ENCODE measurements at places on chromosomes 5 and 9. TPM values are rescaled to one million over a fixed set of nuclear protein-coding genes. Genes with fewer than 3 reads are reported as not detected.

Gene TPD52L3
- not detected for total RNA-seq

Gene APBA1
- 0.53 TPM for total RNA-seq

Gene AFF4
- 40.8 TPM for total RNA-seq

Gene HACD4
- total RNA-seq = 1.1 TPM

Gene ERP44
- total RNA-seq = 30.1 TPM

Gene PCDHGA3
- 0.32 TPM for total RNA-seq

Gene DNAH5
- 0.43 TPM for total RNA-seq

Gene ZNF622
- total RNA-seq = 107 TPM

Gene MPDZ
- total RNA-seq = 28.4 TPM

Gene SLC36A3
- total RNA-seq = not detected

Gene BASP1
- total RNA-seq = 1.7 TPM

Gene BTNL3
- total RNA-seq = not detected

Gene LRRTM2
- 2.1 TPM for total RNA-seq

All from SK-MEL-5 (cell line).